T47D (cell line): ENCODE measurements at places on chromosomes 1 and 21.

DNA sequence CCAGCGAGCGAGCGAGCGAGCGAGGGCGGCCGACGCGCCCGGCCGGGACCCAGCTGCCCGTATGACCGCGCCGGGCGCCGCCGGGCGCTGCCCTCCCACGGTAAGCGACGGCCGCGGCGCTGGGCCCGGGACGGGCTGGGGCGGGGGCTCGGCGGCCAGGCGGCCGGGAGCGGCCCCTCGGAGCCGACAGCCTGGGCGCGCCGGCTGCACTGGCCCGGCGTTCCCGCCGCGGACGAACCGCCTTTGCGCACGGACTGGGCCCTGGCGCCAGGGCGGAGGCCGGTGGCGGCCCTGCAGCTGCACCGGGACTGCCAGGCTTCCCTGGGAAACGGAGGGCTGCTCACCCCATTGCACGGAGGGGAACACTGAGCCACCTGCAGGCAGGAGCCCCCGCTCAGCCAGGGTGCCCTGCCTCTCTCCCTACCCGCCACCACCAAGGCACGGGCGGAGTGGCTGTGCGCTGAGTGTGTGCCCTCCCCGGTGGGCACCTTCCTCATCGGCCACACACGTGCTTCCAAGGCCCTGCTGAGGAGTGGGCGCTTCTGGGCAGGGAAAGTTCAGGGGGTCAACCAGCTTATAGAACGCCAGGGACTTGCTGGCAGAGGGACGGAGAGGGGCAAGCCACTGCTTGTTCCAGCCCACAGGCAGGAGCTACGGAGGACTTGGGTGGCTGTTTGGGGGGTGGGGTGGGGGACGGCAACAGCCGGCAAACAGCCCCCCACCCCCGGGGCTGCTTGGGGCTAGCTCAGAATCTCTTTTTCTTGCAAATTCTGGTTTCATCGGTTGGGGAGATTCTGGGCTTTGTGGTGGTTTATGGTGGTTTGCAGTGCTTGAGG is 532 bp downstream of the CSF1 start:
- DNase-seq, result peak; percentile 21

DNA sequence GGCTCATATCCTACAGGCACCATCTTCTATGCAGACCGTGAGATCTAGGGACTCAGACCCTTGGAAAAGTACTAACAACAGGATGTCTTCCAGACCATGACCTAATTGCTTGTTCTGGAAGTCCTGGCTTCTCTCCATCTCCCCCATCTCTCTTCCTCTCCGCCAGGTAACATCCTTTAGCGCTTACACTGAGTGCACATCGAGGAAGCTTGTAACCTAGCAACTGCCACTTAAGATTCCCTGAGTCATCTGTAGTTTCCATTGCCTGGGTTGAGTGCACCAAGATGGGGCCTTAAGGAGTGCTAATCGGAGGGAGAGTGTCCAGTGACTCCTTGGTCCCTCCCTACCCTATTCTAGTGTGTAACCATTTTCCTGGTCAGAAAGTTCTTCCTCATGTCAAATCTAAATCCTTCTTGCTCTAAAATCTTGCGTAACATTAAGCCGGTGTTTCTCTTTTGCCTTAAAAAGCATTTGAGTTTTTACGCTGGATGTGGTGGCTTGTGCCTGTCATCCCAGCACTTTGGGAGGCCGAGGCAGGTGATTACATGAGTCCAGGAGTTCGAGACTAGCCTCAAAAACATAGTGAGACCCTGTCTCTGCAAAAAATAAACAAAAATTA is 9.7 kb downstream of the KLHDC8A start:
- no peak for DNase-seq

DNA sequence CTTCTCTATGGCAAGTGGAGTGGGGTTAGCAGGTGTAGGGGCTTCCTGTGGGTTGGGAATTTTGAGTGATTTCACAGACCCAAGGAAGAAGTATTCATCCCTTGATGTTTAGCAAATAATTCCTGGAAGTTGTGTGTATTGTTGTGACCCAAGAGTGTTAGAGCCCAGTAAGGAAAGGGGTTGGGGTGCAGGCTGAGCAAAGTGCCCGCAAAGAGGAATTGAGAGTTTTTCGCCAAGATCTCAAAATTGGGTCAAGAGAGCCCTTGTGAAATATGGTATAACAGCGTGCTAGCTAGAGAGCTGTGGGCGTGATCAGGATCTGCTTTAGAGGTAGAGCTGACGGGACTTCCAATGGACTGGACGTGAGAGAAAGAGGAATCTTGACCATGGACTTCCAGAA is 73.0 kb upstream of the LAPTM5 start:
- no peak for DNase-seq

DNA sequence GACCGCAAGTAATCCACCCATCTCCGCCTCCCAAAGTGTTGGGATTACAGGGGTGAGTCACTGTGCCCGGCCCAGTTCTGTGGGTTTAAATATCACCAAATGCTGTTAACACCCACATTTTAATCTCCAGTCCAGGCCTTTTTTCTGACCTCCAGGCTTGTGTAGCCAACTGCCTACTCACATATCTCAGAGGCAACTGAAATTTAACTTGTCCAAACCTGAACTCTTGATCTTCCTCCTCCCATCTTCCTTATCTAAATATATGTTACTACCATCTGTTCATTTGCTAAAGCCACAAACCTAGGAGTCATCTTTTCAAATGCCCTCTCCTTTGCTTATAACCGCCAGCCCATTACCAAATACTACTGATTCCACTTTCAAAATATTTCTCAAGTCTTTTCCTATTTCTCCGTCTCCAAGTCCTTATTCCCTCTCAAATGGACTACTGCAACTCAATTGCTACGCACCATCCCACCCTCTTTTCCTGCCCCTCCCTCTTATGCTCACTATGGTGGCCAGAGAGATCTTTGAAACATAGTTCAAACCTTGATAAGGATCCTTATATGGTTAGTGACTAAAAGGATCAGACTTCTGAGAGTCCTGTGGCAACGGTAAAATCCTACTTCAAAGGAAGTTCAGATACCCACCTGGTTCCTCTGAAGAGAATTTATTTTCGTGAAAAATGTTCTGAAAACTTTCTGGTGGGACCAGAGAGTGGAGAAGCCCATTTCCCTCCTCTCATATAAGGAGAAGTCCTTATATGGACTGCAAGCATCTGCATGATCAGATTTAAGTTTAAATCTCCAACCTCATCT is 78.5 kb upstream of the CDC42BPA start:
- no peak for DNase-seq

DNA sequence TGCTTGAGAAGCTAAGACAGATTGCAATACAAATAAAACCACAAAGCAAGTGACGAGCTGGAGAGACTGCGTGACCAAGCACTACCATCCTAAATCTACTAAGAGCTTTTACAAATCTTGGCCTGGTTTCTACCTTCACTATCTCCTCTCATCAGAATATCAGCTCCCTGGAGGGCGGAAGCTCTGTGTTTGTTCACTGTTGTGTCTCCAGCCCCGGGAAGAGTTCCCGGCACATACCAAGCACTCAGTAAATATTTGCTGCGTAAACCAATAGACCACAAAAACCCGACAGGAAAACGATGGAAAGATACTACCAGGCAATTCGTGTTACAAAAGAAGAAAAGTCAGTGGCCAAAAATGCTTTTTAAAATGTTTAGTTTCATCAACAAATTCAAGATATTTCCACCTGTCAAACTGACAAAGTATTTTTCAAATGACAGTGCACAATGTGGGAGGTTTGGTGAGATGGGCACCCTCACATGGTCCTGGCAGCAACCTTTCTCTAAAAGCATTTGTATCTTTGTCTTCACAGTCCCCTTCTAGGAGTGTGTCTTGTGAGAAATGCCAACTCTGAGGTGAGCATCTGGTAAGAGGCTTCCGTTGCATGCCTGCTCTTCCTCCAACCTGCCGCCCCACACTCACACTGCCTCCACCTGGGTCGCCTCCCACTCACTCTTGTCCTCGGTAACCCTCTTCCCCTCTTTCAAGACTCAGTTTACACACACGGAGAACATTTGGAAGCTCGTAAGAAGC is 34.7 kb downstream of the SLC1A7 start:
- DNase-seq, result peak; percentile 88

GRCh38 chr1:21331752-21332478 is 41.7 kb upstream of the ECE1 start:
- no peak for DNase-seq

- no peak for DNase-seq
Observed at GRCh38 chr1:219676012-219676765, 63.3 kb upstream of the ZC3H11B start.

DNA sequence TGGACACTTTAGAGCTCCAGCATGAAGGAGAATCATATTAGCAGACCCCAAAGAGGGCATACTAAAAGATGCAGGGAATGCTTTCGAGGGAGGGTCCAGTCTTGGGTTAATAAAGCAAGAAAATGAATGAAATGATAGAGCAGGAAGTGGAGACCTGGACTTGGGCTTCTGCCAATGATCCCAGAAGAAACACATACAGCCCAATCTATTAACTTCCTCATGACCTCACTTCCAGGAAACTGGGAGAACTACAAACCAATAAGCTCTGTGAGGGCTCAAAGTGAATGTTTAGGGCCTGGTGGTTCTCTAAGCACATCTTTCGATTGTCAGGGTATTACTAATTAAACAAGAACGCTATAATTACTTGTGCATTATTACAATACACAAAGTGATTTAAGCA is 53.6 kb upstream of the SSX2IP start:
- no peak for DNase-seq

DNA sequence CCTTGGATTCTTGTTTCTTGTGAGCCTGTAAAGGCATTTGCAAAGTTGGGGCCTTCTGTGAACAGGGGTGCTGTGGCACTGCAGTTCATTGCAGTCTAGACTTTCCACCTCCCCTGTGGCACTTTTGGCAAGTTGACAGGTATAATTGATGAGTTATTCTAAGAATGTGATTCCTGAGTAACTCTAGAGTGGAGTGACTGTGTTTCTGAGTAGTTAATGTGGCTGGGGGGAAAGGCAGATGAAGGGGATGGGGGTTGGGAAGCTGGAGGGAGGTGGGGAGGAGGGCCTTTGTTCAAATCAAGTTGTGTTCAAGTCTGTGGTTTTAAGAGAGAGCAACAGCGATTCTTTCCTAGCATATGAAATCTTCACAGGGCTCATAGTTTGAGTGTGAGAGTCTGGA is 32.9 kb downstream of the PBX1 start:
- no peak for DNase-seq

GRCh38 chr1:10146391-10146790 is 64.0 kb upstream of the KIF1B start:
- DNase-seq, result no peak

- DNase-seq, result no peak
Observed at GRCh38 chr1:69914976-69915765, 290.2 kb downstream of the LRRC40 start.

- DNase-seq, result no peak
Observed at GRCh38 chr1:175131095-175131494, 61.5 kb downstream of the KIAA0040 start.

DNA sequence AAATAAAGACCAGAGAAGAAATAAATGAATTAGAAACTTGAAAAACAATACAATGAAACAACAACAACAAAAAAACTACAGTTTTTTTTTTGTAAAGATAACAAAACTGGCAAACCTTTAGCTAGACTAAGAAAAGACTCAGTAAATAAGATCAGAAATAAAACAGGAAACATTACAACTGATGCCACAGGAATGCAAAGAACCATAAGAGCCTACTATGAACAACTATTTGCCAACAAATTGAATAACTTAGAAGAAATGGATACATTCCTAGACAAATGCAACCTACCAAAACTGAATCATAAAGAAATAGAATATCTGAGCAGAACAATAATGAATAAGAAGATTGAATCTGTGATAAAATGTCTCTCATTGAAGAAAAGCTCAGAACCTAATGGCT is 742.0 kb downstream of the ADGRL2 start:
- DNase-seq, result no peak

- DNase-seq, result no peak
Observed at GRCh38 chr1:228979325-228979699, 244.0 kb downstream of the RHOU start.

GRCh38 chr1:246815693-246816270 is 91.6 kb downstream of the SCCPDH start:
- no peak for DNase-seq

DNA sequence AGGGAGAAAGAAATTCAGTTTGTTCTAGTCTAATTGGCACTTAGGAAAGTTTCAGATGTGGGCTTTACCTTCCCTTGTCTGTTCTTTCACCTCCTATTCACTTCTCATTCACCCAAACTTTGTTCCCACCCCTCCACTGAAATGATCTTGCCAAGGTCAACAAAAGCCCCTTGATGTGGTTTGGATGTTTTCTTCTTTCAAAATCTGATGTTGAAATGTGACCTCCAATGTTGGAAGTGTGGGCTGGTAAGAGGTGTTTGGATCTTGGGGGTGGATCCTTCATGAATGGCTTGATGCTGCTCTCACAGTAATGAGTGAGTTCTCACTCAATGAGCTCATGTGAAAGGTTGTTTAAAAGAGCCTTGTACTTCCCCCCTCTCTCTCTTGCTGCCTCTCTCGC is 379.3 kb downstream of the HHIPL2 start:
- DNase-seq, result no peak

- DNase-seq, result no peak
Observed at GRCh38 chr1:72229893-72230292, 52.4 kb downstream of the NEGR1 start.

DNA sequence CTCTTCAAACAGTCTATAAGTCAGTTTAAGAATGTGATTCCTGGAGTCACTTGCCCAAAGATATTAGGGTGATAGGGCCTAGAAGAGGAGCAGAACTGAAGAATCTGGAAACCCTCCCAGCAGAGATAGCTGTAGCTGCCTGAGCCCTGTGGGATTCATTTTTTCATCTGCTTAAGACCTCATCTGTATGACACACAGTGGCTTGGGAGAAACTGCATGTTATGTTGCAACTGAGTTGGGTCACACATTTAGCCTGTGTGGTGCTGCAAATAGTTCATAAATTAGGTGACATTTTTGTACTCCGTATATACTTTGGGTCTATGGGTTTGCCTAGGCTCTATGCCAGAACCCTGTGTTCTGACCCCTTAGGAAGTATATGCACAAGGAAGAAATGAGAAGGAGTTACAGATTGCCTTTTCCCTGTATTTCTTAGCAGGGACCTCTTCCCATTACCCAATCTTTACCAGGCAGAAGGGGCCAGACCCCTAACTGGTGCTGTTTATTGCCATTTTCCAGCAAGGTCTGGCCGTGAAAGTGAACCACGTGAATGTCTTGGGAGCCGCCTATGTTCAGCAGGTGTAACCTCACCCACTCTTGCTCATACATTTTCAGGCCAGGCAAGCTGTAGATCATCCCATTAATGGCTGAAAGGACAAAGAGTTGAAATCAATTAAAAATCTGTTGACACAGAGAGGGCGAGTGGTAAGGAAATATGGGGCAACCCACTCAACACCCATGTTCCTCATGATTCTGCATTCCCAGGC is 41.9 kb upstream of the SLC19A2 start:
- peak; percentile 16 for DNase-seq

DNA sequence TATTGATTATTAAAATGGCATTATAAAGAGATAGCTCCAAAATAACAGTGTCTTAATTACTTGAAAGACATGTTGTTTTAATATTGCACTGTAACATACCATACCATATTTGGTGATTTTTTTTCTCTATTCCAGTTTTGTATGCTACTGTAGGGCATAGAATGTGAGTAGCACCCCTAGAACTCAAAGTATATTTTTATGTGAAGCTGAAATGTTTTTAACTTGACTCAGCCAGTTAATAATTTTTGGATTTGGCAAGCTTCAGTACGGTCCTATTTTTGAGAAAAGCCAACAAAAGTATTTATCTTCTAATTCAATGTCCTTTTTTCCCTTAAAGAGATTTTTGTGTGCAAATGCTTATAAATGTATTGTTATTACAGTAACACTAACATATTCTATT is 593.8 kb downstream of the USP25 start:
- DNase-seq, result no peak

- DNase-seq, result no peak
Observed at GRCh38 chr1:235107368-235108184, 21.1 kb downstream of the TOMM20 start.

- no peak for DNase-seq
Observed at GRCh38 chr1:983798-984475, 2.0 kb upstream of the PERM1 start.
